B cell (primary cell): ENCODE measurements at places on chromosomes 5 and 9. TPM values are rescaled to one million over a fixed set of nuclear protein-coding genes. Genes with fewer than 3 reads are reported as not detected.

DNA sequence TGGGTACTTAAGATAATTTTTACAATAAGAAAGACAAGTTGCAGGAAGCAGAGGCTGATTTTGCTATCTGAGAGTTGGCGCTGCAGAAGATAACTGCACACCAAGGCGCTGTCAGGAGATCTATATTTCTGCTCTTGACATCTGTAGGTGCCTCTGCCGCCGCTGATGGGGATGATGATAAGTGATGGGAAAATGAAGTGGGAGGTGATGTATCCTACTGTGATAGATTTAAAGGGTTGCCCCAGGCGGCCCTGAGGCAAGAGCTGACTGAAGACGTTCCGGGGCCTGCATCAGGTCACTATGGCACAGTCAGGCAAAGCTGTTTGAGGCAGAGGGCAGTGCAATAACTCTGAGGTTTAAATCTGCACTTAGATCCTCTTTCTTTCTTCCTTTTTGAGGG lies 78.1 kb downstream of the SNCAIP start:
- no peak for DNase-seq

GRCh38 chr5:83740741-83741140 lies 20.1 kb upstream of the HAPLN1 start:
- no peak for DNase-seq

DNA sequence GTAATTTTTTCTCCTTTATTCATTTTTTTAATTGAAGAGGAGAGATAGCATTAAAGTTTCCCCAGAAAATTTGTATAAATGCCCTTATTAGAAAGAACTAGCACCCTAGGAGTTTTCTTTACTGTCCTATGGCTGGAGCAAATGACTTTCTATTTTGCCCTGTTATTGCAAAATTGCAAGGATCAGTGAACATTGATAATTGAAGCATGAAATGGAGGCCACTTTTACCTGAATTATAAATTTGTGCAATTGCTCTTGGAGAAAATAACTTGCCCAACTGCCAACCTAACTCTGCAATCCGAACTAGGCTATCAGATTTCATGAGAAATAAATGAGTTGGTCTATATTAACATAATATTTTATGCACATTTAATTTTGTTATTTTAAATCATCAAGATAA lies 111.9 kb downstream of the MTRR start:
- no peak for DNase-seq

DNA sequence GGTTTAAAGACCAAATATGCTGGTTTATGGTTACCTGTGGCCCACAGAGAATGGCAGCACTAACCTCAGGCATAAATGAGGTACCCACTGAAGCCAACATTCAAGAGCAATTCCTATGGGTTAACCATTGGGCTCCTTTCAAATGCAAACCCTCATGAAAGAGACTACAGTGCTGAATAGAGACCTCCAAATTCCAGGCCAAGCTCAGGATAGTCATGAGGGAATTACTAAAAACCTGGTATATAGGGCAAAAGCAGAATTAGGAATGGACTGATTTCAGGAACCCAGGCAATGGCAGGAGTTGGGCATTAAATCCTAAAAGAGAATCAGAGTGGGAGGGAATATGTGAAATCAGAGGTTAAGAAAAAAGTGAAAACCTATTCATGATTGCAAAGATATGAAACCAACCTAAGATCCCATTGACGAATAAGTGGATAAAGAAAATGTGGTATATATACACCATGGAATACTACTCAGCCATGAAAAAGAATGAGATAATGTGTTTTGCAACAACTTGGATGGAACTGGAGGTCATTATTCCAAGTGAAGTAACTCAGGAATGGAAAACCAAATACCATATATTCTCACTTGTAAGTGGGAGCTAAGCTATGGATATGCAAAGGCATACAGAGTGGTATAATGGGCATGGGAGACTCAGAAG lies 51.6 kb downstream of the PDCD1LG2 start:
- no peak for DNase-seq

GRCh38 chr5:26881901-26882300 lies 156.5 kb downstream of the CDH9 start:
- DNase-seq, result no peak

DNA sequence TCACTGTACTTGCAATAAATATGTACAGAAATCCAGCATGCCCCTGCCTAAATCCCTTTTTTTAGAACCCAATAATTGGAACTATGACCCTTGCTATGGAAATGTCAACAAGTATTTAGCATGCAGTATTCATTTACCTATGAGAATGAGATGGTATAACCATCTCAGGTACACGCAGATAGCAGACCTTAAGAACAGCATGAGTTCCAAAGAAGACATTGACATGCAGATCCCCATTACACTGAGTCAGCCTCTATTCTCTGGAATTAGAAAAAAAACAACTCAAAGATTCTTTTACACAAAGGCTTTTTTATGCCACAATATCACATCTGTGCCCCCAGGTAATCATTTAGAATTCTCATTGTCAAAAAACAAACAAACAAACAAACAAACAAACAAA lies 325.6 kb upstream of the TLE4 start:
- DNase-seq, result no peak

DNA sequence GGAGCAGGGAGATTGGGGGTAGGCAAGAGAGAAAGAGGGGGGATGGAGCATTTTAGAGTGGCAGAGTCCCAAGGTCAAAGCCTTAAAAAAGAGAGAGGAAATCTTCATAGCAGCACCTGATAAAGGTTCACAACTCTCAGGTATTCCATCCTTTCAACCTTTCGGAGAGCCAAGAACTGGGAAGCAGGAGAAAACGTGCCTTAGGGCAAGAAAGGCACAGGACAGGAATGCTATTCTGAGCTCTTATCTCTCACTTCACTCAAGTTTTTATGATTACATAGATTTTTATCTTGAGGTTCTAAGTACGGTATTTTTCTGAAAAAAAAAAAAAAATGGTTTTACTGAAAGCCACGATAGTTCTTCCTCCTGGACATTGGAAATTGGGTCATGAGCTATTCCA lies 34.5 kb upstream of the SMAD5 start:
- DNase-seq, result no peak

GRCh38 chr9:86052556-86053468 lies 46.5 kb downstream of the GOLM1 start:
- no peak for DNase-seq

- peak; percentile 34 for DNase-seq
Observed at GRCh38 chr5:56737002-56737621, 78.2 kb upstream of the MAP3K1 start.

DNA sequence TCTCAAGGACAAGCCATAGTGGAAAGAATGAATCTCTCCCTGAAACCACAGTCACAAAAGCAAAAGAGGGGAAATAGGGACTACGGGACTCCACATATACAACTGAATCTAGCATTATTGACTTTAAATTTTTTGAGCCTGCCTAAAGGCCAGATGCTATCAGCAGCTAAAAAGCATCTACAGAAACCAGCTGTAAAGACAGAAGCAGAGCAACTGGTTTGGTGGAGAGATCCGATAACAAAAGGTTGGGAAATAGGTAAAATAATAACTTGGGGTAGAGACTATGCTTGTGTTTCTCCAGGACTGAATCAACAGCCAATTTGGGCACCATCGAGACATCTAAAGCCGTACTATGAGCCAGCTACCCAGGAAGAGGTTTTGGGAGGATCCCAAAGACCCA lies 281.2 kb downstream of the CDH18 start:
- no peak for DNase-seq

DNA sequence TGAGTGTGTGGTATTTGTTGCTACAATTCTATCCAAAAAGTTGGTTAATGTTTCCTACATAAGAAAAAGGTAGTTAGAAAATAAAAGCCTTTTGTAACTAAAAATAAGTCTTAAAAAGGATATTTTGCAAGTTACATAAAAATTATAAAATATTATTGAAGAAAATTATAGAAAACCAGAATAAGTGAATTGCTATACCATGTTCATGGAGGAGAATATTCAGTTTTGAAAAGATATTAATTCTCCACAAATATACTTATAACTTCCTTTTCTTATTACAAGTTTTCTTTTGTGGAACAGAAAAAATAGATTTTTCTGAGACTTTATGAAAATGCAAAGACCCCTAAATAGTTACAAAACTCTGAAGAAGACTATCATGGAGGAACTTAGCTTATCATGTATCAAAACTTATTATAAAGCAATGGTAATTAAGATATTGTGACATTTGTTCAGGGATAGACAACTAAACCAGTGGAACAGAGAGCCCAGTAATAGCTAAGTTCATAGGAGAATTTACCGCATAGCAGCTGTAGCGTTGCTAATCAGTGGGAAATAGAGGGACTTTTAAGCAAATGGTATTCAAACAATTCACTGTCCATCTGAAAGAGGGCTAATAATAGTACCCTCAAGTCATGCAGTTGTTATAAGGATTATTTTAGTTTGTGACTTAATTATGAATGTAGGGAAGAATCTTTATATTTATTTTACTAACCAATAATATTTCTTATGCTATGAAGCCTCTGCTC lies 515.2 kb upstream of the ZNF608 start:
- DNase-seq, result no peak

- no peak for DNase-seq
Observed at GRCh38 chr5:159206368-159206767, 3.0 kb downstream of the RNF145 start.

- no peak for DNase-seq
Observed at GRCh38 chr5:87776785-87777184, 364.1 kb upstream of the CCNH start.

GRCh38 chr5:32551865-32552264 lies 33.5 kb upstream of the SUB1 start:
- DNase-seq, result no peak

GRCh38 chr9:118478752-118479151 lies 774.5 kb downstream of the TLR4 start:
- DNase-seq, result no peak

- DNase-seq, result no peak
Observed at GRCh38 chr9:85156652-85157051, 487.1 kb downstream of the NTRK2 start.

GRCh38 chr9:103999375-104000062 lies 94.6 kb upstream of the SMC2 start:
- no peak for DNase-seq

GRCh38 chr5:122126177-122126755 lies 3.1 kb upstream of the ZNF474 start:
- DNase-seq, result no peak

GRCh38 chr5:53590759-53591158 lies 30.3 kb downstream of the NDUFS4 start:
- no peak for DNase-seq

GRCh38 chr9:26066237-26066636 lies 388.0 kb upstream of the TUSC1 start:
- no peak for DNase-seq

GRCh38 chr5:10761933-10762775 lies 1.1 kb upstream of the DAP start:
- DNase-seq, result no peak

DNA sequence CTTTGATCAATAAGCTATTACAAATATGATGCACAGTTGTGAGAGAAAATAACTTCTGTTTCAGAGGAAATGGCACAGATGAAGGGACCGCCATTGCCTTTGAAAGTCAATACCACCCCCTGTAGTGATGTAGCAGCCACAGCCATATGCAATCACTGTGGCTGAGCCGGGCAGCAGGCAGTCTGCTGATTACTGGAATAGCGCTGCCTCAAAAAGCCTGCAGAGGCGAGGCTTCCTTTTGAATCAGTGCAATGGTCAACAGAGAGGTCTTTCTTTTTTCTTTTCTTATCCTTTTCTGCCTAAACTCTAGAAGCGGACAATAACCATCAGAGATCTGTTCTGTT lies 265.1 kb upstream of the TAS2R1 start:
- DNase-seq, result no peak

DNA sequence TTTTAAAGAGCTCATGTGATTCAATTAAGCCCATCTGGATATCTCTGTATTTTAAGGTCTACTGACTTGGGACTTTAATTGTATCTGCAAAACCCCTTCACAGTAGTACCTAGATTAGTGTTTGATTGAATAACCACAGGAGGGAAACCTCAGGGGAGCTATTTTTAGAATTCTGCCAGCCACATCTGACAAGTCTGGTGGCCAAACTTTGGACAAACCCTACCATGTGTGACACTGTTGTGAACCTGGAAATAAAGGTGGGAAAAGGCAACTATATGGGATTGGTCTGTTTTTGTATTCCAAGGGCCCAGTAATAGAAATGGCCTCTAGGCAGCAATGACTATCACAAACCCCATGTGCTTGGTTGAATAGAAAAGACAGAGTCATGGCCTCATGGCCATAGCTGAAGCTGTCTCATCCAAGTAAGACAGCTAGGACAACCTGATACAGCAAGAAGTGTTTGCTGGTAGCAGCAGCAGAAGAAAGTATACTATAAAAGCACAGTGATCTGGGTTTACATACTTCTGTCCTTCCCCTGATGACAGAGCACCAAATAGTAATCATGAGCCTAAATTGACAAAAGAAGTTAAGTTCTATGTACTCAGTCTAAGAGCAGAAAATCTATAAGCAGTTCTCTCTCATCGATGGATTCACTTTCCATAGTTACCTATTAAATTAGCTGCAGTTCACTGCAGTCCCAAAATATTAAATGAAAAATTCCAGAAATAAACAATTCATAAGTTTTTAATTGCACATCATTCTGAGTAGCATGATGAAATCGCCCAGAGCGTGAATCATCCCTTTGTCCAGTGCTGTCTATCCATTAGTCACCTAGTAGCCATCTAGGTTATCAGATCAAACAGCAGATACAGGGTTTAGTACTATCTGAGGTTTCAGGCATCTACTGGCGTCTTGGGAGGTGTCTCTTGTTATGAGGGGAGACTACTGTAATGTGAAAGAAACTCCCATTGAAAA lies 189.8 kb downstream of the ARHGAP26 start:
- no peak for DNase-seq

GRCh38 chr5:142017832-142018427 lies 5.1 kb upstream of the GNPDA1 start:
- no peak for DNase-seq

- DNase-seq, result no peak
Observed at GRCh38 chr9:108688051-108688450, 167.7 kb downstream of the ACTL7B start.

The CAVIN4 gene
- 0.17 and 0.19 TPM in 2 replicates for total RNA-seq

The ZNF883 gene
- total RNA-seq, result 0.54 and 0.83 TPM in 2 replicates

The GDA gene
- not detected in 2 replicates for total RNA-seq

The C9orf43 gene
- total RNA-seq, result 0.58 and 1.7 TPM in 2 replicates

The PCDHGA3 gene
- total RNA-seq, result 0.29 and 0.32 TPM in 2 replicates

The CSNK1A1 gene
- 168 TPM in 2 replicates for total RNA-seq

The FAT2 gene
- total RNA-seq, result not detected in 2 replicates

The RAB24 gene
- total RNA-seq, result 38.3 and 39.7 TPM in 2 replicates

The CFAP157 gene
- total RNA-seq, result not detected in 2 replicates

The PDLIM4 gene
- not detected in 2 replicates for total RNA-seq

The FCN2 gene
- not detected in 2 replicates for total RNA-seq
